Eye (tissue), 1 donor: ENCODE measurements at places on chromosomes 3 and 15.

GRCh38 chr3:31077021-31077601, 182.7 kb upstream of the GADL1 start:
- no peak for DNase-seq

- peak; percentile 78 for DNase-seq
These were observed 22.7 kb upstream of the IREB2 start for GRCh38 chr15:78415284-78415683.

DNA sequence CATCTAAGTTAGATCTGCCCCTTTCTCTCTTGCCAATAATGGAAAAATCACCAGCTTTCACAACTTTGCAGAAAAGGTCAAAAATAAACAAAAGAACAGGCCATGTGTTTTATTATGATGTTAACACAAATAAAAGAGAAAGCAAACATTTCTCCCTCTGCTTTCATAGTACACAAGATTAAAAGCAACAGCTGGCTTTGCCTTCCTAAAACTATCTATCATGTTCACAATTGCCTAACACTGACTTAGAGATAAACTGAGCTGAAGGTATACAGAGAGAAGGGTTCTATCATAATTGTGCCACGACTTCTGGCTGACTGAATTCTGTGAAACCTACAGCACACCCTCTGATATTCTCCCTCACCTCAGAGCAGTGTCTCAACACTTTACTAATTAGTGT, 29.4 kb downstream of the AADAC start:
- DNase-seq: no peak

GRCh38 chr3:144294659-144295538, 323.3 kb downstream of the DIPK2A start:
- peak; percentile 18 for DNase-seq

GRCh38 chr15:92661956-92662355, 6.4 kb upstream of the FAM174B start:
- no peak for DNase-seq

- no peak for DNase-seq
These were observed 37.9 kb downstream of the TNK2 start for GRCh38 chr3:195870442-195870841.

DNA sequence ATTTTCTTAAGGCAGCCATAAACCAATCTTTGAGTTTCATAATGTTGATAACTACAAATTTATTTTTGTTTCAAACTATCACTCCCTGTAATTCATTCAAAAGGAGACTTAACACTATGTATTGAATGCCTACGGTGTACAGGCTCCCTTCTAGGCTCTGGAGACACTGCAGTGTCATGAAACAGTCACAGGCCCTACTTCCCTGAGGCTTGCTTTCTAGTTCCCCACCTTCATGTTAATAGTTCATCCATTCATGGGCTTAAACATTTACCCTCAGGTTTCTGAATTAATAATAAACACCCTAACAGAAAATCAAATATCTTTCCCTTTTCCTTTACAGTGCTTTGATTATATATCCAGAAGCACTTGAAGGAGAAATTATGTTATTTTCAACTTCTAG, 168.7 kb downstream of the CHL1 start:
- no peak for DNase-seq

- no peak for DNase-seq
These were observed 1303.7 kb upstream of the CADM2 start for GRCh38 chr3:83655083-83655482.

GRCh38 chr3:27449530-27450150, 34.5 kb downstream of the SLC4A7 start:
- no peak for DNase-seq

- DNase-seq: peak; percentile 85
These were observed 227.4 kb upstream of the AZI2 start for GRCh38 chr3:28575746-28576613.
